Cerebellum (tissue), 4 donors: ENCODE measurements at places on chromosomes 7 and 10.

GRCh38 chr7:132991615-132992587, 90.0 kb downstream of the CHCHD3 start:
- no peak for DNase-seq

DNA sequence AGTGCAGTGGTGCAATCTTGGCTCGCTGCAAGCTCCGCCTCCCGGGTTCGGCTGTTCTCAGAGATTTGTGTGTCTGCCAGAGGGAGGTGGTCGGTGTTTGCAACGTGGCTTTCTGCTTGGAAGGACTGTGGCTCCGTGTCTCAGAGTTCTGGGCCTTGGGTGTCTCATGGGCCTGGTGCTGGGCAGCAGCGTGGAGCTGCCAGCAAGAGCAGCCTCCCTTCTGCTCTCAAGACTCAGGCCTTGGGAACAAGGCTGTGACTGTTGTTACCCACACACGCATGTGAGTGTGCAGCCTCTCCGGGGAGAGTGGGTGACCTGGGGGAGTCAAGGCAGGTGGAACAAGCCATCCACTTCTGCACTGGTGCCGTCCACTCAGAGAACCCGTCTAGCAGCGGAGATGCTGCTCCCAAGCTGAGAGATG, 52.0 kb downstream of the VIPR2 start:
- DNase-seq, result no peak

DNA sequence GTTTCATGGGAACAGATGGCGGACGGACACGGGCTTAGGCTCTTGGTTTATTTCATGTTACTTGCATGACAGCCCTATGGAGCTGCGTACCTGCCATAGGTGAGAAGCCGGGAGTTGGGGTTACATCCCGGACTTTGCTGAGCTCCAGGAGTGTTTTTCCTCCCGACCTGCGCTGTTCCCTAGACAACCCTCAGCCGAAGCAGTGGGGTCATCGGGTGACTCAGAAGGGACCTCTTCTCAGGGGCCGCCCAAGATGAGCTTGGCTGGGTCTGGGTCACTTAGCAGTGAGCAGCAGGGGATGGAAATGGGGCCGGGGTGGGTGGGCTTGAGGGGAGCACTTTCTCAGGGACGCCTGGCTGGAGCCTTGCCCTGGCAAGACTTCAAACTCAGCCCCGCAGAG, 11.9 kb downstream of the CUX1 start:
- DNase-seq, result no peak

DNA sequence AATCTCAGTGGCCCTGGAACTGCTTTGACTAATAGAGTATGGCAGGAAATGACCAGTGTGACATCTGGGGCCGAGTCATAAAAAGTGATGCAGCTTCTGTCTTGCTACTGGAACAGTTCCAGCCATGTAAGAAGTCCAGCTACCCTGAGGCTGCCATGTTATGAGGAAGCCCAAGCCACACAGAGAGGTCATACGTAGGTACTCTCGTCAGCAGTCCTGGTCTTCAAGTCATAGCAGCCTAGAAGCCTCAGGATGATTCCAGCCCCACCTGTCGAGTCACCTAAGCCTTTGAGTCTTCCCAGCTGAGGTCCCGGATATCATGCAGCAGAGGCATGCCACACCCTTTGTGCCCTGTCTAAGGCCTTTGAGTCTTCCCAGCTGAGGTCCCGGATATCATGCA, 92.1 kb downstream of the PPP1R3C start:
- no peak for DNase-seq

DNA sequence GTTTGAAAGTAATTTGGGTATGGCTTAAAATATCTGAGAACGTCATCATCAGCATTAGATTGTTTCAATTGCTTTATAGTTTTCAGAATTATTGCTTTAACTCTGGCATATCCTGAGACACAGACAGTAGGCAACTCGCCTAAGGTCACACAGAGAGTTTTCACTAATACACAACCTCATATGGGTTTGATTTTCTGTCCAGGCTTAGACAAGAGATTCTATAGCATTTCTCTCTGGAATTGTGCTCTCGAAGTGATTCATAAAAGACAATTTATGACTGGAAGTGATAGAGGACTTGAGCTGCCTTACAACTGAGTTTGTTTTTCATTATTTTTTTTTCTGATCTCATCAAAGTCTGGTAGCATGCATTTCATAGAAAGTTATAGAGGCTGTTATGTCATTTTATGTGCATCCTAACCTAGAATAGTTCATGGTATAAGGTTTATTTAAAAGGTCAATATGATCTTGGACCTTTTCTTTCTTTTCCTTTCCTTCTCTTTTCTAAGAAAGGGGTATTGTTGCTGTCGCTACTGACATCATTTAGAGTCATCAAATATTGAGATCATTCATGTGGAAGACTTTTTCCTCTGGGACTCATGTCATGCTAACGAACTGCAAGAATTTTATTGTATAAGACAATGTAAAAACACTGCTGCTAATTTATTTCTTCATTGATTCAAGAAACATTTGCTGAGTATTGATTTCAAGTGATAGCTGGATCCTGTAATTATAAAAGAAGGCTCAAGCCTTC, 278.2 kb downstream of the PLXDC2 start:
- no peak for DNase-seq

DNA sequence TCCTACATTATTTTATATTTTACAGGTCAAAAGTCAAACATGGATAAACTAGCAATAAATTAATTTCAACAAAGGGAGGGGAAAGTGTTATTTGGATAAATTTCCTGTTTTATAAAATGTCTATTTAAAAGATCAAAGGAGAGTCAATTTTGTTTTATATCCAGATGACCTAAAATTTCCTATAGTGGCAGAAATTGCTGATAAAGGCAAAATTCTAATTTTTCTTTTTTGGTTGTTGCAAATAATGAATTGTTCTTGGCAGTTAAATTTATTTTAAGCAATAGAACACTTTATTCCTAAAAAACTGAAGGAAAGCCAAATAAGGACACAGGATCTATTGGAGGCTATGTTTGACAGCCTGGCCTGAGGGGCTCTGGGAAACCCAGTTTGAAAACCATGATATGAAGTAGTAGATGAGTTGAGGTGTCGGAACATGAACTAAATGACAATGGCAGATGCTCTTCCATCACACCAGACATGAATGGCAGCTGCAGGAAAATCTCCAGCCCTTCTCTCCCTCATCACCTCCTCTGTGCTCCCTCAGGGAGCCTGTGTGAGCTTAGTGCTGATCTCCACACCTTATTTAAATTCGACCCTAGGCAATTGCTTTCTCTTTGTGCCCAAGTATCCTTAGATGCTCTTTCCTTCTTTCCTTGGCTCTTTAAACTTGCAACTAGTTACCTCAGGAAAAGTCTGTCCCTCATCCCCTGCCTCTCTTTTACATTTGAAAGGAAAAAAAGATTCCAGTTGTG, 395.0 kb downstream of the THSD7A start:
- DNase-seq, result no peak

DNA sequence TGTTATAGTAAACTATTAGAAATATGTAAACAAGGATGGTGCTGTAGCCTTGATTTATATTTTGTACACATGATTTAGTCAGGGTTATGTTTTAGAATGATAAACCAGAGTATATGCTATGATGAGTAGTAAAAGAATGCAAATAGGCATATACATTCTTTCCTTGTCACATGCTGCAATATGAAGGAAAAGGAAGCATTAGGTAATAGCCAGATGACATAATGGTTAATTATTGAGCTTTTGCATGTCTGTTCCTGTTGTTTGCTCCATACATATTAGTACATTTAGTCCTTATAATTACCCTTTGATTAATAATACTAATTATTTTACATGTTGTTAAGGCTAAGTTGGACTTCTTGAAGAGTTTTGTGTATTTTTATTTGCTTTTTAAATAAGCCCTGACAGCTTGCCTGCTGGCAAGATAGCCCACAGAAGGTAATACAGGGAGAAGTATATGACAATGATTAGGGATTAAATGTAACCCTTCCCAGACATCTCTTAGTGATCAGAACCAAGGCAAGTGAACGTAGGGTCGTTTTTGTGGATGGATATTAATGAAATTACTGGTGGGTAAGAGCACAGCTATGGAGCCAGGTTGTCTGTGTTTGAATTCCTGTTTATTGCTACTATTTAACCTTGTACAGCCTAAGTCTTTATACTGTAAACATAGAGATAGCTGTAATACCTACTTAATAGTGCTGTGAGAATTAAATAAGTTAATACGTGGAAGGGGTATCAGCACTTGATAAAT, 68.4 kb downstream of the PHTF2 start:
- no peak for DNase-seq
